Left ventricle myocardium inferior (tissue), 1 donor: ENCODE measurements at places on chromosomes 2 and 18.
A peak's percentile ranks its signal among the peaks of the same experiment; 100 is the strongest.

- H3K27ac ChIP-seq: no peak overlapping the region
- H3K27me3 ChIP-seq: no peaks in the 10 kb centered on the region
- no peak overlapping the region for H3K4me3 ChIP-seq
- H3K36me3 ChIP-seq: no peaks in the 10 kb centered on the region
- H3K4me1 ChIP-seq: no peaks in the 10 kb centered on the region
Observed at GRCh38 chr18:63788447-63789096, 13.4 kb downstream of the SERPINB7 start.

DNA sequence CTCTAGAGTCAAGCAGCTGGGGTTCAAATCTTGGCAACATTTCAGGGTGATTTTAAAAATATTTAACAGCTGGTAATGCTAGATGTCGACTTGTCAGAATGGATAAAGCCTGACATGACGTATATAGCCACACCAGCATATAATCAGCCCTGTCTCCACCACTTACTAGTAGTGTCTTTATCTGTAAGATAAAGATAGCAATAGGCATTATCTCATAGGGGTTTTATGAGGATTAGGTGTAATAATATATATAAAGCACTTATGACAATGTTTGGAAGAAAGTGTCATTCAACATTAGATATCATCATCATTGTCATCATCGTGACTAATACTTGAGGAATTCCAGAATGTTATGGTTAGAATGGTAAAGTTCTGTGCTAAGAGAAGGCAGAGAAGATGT, 369.0 kb upstream of the CWC22 start:
- H3K4me1 ChIP-seq: no peaks in the 10 kb centered on the region
- no peak overlapping the region for H3K27ac ChIP-seq
- no peaks in the 10 kb centered on the region for H3K36me3 ChIP-seq
- DNase-seq: no peak

GRCh38 chr18:24086082-24086481, 52.8 kb upstream of the CABYR start:
- H3K4me1 ChIP-seq: peaks cover 21% of the 10 kb centered on the region
- H3K27me3 ChIP-seq: no peaks in the 10 kb centered on the region
- H3K27ac ChIP-seq: no peak overlapping the region
- H3K36me3 ChIP-seq: no peaks in the 10 kb centered on the region
- no peak overlapping the region for H3K4me3 ChIP-seq
- DNase-seq: no peak

DNA sequence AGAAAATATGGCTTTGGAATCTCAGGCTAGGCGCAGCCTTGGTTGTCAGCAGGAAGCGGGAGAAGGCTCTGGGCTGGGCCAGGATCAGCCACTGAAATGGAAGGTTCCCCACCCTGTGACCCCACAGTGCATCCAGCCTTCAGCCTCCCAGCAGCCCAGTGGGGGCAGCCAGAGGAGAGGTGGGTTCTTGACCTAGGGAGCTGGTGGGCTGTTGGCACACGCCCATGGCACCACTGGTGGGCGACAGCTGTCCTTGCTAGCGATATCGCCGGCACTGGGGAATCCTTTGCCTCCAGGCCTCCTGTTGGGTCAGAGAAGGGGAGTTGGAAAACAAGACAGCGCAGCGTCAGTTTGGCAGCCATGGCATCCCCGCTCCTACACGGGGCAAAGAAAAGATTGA, 92.4 kb downstream of the KLHL29 start:
- DNase-seq: no peak
- H3K4me1 ChIP-seq: no peaks in the 10 kb centered on the region
- H3K36me3 ChIP-seq: no peaks in the 10 kb centered on the region
- H3K4me3 ChIP-seq: no peak overlapping the region
- H3K27me3 ChIP-seq: peaks cover 59% of the 10 kb centered on the region

DNA sequence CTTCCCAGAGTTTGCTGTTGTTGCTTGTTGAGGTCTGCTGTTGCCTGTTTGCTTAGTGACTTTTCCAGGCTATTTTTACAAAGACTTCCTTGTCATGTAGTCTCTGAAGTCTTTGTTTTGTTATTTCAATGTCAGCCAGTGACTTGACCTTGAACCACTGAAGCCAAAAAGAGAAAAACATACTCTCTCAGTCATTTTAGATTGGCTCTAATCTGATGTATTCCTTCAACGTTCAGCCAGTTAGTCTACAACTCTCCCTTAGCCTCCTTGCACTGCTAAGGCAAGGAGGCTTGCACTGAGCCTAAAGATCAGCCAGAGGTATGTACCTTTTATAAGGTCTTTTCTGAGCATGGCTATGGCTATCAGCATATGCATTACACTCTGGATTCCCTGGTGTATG, 27.9 kb downstream of the KIAA1328 start:
- H3K27me3 ChIP-seq: no peaks in the 10 kb centered on the region
- no peak for DNase-seq
- H3K4me1 ChIP-seq: peaks cover 12% of the 10 kb centered on the region
- peaks cover 21% of the 10 kb centered on the region for H3K36me3 ChIP-seq

DNA sequence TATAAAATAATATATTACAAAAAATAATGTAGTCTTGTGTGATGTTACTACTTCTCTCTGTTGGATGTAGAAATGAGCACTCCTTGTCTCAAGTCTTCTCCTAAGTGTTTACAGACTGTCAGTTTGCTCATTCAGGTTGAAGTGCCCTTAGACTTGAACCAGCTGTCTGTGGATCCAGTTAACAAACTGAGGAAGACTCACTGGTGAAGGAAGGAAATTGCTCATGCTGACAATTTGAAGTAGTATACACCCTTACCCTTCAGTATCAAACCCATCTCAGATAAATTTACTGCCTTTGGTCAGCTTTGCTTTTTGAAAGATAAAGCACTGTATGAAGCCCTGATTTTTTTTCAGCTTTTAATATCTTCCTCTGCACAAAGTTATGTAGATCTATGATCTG, 854.2 kb upstream of the ZEB2 start:
- H3K4me1 ChIP-seq: no peaks in the 10 kb centered on the region
- H3K4me3 ChIP-seq: no peak overlapping the region
- H3K36me3 ChIP-seq: no peaks in the 10 kb centered on the region
- no peaks in the 10 kb centered on the region for H3K27me3 ChIP-seq
- H3K27ac ChIP-seq: no peak overlapping the region

DNA sequence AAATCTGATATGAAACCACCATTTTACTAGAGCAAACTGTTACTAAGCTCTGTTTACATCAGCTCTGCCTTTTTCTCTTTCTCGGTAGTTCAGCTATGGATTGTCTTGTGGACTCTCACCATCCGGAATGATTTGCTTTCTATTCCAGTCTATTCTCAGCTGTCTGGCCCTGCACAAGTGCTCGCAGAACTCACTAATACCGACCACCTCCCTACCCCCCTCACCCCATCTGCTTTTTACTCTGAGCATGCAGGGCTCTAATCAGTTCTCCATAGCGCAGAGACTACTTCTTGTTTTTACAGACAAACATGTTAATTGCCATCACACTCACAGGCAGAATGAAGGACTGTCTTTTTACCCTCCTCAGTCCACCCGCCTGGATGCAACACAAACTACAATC, 180.7 kb upstream of the POU3F3 start:
- H3K27ac ChIP-seq: no peak overlapping the region
- H3K4me3 ChIP-seq: no peak overlapping the region
- DNase-seq: no peak
- peaks cover 6% of the 10 kb centered on the region for H3K27me3 ChIP-seq
- no peaks in the 10 kb centered on the region for H3K36me3 ChIP-seq
- H3K4me1 ChIP-seq: no peaks in the 10 kb centered on the region

- H3K27ac ChIP-seq: peak overlapping the region; percentile 80
- H3K27me3 ChIP-seq: no peaks in the 10 kb centered on the region
- peak; percentile 28 for DNase-seq
- H3K36me3 ChIP-seq: no peaks in the 10 kb centered on the region
Observed at GRCh38 chr18:23228102-23229061, 93.1 kb downstream of the CABLES1 start.

- H3K27me3 ChIP-seq: no peaks in the 10 kb centered on the region
- no peak for DNase-seq
- no peak overlapping the region for H3K4me3 ChIP-seq
- H3K4me1 ChIP-seq: peaks cover 59% of the 10 kb centered on the region
- peaks cover 63% of the 10 kb centered on the region for H3K36me3 ChIP-seq
Observed at GRCh38 chr18:79937103-79937860, 14.2 kb downstream of the SLC66A2 start.

GRCh38 chr2:98347298-98348065, 1.2 kb downstream of the CNGA3 start:
- peaks cover 14% of the 10 kb centered on the region for H3K4me1 ChIP-seq
- H3K4me3 ChIP-seq: peak overlapping the region; percentile 47
- DNase-seq: no peak
- H3K27ac ChIP-seq: no peak overlapping the region
- H3K36me3 ChIP-seq: no peaks in the 10 kb centered on the region
- H3K27me3 ChIP-seq: peaks cover 100% of the 10 kb centered on the region

DNA sequence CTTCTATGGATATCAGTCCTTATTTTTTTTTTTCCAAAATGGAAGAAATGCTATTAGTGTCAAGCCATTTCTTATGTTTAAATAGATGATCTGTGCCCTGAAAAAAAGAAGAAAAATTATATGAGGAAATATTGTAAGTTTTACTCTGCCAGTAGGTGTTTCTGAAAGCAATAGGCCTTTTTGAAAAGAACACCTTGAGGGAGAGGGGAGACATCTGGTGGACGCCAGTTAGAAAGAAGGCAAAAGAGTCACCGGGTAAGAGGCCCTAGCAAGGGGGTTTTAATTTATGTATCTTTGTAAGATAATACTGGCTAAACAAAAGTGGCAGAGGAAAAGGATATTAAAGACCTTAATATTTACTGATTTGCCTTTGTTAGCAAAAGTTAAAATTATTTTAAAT, 56.1 kb downstream of the DYNAP start:
- no peaks in the 10 kb centered on the region for H3K4me1 ChIP-seq
- DNase-seq: no peak
- H3K27me3 ChIP-seq: peaks cover 10% of the 10 kb centered on the region

DNA sequence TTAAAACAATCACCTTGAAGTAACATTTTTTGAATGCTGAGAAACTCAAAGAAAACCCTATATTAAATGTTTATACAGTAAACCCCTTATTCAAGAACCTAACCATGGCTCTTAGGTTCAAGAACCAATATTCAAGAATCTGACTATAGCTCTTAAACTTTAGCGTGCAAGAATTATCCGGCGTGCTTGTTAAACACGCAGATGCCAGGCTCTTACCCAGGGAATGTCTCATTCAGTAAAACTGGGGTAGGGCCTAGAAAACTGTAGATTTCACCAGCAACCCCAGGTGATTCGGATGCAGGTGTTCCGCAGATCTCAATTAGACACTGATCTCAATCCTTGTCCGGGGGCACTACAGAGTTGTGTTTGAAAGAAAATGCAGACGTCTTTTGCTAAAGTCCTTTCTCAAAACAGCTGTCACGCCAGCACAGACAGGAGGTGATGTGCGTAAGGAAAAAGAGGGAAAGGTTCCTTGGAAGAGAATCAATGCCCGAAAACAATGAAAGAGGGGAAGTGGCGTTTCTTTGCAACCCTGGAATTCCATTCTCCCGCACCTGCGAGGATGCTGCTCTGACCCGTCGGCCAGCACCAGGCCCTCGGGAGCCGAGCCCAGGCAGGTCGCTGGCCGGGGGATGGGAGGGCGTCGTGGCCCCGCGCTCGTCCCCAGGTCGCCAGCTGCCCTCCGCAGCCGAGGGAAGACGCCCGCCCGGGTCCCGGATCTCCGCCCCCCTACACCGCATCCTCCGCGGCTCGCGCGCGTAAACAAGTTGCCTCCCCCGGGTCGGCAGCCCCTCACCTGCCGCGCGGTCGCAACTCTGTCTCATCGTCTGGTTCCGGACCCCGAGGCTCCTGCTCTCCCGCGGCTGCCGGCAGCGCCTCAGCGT, 851 bp downstream of the EIF2AK3 start:
- H3K4me3 ChIP-seq: peak overlapping the region; percentile 96
- peak overlapping the region; percentile 98 for H3K27ac ChIP-seq
- peak; percentile 27 for DNase-seq
- no peaks in the 10 kb centered on the region for H3K36me3 ChIP-seq

GRCh38 chr2:160694631-160695030, 201.0 kb upstream of the RBMS1 start:
- H3K4me3 ChIP-seq: no peak overlapping the region
- no peaks in the 10 kb centered on the region for H3K36me3 ChIP-seq
- no peaks in the 10 kb centered on the region for H3K27me3 ChIP-seq
- H3K27ac ChIP-seq: no peak overlapping the region
- no peak for DNase-seq

GRCh38 chr18:74225193-74225840, 66.4 kb downstream of the CYB5A start:
- H3K27me3 ChIP-seq: no peaks in the 10 kb centered on the region

DNA sequence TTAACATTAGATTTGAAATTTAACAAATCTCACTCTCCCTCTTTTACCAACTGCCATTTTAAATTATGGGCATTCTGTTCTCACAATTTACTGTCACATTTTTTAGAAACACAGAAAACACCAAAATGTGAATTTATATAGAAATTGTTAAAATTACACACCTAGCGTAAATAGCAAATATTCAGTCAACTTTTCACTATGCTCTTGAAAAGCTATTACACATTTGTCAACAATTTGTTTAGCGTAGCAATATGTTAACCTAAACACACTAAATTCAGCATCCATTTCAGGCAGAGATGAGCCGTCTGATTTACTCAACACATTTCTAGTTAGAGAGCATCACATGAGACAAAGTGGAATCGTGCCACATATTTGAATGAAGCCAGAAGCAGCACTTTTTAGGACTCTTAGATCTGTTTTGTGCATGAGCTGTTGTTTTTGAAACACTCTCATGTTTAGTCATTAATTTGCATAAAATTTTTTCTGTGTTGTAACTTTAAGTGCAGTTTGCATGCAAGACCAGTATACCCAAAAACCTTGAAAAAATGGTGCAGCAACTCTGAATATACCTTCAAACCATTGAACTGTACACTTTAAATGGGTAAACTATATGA, 8.2 kb downstream of the TTC32 start:
- H3K4me1 ChIP-seq: peaks cover 72% of the 10 kb centered on the region
- H3K4me3 ChIP-seq: no peak overlapping the region
- H3K27ac ChIP-seq: no peak overlapping the region
- H3K27me3 ChIP-seq: no peaks in the 10 kb centered on the region

DNA sequence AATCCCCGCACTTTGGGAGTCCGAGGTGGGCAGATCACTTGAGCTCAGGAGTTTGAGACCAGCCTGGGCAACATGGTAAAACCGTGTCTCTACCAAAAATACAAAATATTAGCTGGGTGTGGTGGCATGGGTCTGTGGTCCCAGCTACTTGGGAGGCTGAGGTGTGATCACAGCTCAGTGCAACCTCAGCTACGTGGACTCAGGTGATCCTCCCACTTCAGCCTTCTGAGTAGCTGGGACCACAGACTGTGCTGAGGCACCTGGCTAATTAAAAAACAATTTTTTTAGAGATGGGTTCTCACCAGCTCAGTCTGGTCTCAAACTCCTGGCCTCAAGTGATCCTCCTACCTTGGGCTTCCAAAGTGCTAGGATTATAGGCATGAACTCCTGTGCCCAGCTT, 23.4 kb downstream of the ANKRD12 start:
- no peaks in the 10 kb centered on the region for H3K27me3 ChIP-seq
- DNase-seq: no peak
- H3K4me1 ChIP-seq: peaks cover 38% of the 10 kb centered on the region
- H3K4me3 ChIP-seq: no peak overlapping the region
- no peaks in the 10 kb centered on the region for H3K36me3 ChIP-seq

- H3K4me1 ChIP-seq: peaks cover 54% of the 10 kb centered on the region
- H3K4me3 ChIP-seq: no peak overlapping the region
- H3K36me3 ChIP-seq: no peaks in the 10 kb centered on the region
- DNase-seq: no peak
- peak overlapping the region; percentile 4 for H3K27ac ChIP-seq
Observed at GRCh38 chr18:55489034-55489986, 98.7 kb downstream of the TCF4 start.
